ENCODE measurements at places on chromosomes 3 and 15. TPM values are rescaled to one million over a fixed set of nuclear protein-coding genes. Genes with fewer than 3 reads are reported as not detected.

Gene CCRL2
- total RNA-seq = 2.2 TPM

Gene FSTL1
- total RNA-seq = 0.79 TPM

Gene PP2D1
- not detected for total RNA-seq

Gene CRABP1
- total RNA-seq = not detected

Gene A4GNT
- not detected for total RNA-seq

Gene GPR27
- total RNA-seq = not detected

Gene COMMD2
- 47.1 TPM for total RNA-seq

Gene RFTN1
- total RNA-seq = 152 TPM

Gene RPL29
- total RNA-seq = 1,535 TPM

Gene CMTM8
- total RNA-seq = 2.7 TPM

Measured in OCI-LY7 (cell line).